Trophoblast cell (in vitro differentiated cells and primary cell): ENCODE measurements at places on chromosomes 6 and 20.

DNA sequence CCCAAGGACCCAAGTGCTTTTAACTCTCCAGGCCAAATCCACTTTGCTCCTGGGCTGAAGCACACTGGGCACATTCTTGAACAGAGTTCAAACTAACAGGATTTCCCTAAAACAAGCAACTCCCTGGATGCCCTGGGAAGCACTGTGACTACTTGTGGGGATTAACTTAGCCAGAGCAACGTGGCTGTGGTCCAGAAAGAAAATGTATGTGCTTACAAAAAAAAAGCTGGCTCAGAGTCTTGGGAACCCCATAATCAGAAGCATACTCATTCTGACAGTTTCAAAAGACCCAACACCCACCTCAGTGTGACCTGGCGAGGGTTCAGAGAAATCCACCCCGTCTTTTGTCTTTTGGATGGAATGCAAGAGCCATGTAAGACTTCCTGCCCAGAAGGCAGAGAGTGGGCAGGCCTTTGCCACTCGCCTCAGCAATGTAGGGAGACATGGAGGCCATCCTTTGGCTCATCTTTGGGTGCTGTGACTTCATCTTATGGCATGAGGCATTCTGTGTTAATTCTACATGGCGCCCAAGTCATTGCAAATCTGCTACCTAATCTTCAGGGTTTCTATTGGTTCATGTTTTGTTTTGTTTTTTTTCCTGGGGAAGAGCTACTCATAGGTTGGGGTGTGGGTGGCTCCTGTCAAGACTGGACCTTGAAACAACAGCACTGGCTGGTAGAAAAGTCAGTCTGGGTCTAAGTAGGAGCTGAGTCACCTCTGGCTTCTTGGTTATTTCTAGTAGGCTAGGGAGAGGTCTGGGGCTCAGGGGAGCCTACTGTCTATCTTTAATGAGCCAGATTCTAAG lies 248.6 kb upstream of the SUPT3H start:
- H3K27ac ChIP-seq, result no peak overlapping the region
- no peak overlapping the region for H3K4me3 ChIP-seq
- H3K27me3 ChIP-seq, result no peaks in the 10 kb centered on the region
- no peaks in the 10 kb centered on the region for H3K4me1 ChIP-seq
- DNase-seq, result no peak

DNA sequence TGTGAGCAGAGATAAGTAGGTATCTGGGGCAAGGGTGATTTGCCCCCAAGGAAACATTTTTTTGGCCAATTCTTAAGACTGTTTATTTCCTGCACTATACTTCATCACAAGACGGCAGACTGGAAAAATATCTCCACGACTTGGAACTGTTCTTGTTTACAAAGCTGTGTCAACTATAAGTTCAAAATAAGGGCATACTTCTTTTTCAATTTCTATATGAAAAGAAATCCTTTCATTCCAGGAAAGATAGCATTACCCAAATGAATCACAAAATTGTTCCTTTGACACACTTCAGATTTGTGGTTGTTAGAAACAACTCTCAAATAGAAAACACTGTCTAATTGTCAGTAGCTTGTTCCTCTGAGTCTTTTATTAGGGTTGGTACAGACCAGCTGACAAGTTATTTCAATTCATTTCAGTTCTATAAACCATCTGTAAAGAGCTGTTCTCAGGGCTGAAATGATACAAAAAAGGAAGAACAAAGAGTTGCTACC lies 212.9 kb upstream of the PRDM1 start:
- no peaks in the 10 kb centered on the region for H3K36me3 ChIP-seq
- H3K27ac ChIP-seq, result no peak overlapping the region
- H3K27me3 ChIP-seq, result no peaks in the 10 kb centered on the region
- no peaks in the 10 kb centered on the region for H3K4me1 ChIP-seq

DNA sequence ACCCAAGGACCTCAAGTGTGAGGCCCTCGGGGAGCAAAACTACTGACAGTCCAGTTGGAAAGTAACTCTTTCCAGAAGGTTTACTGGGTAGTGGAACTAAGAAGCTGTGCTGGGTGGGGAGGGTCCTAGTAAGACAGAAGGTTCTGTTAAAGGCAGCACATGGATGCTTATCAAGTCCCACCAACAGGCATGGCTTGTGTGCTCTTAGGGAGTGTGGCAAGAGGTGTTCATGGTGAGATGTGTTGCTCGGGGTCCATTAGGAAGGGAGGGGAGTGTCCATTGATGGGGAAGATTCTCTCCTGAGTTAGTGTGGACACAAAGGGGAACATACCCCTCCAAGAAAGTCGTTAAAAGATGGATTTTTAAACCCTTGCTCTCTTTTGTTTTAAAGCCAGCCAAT lies 120.6 kb downstream of the LY86 start:
- H3K4me1 ChIP-seq, result no peaks in the 10 kb centered on the region
- no peak overlapping the region for H3K4me3 ChIP-seq
- no peaks in the 10 kb centered on the region for H3K27me3 ChIP-seq
- DNase-seq, result no peak
- no peaks in the 10 kb centered on the region for H3K36me3 ChIP-seq
- no peak overlapping the region for H3K27ac ChIP-seq

- no peak for DNase-seq
- H3K4me3 ChIP-seq, result no peak overlapping the region
- H3K36me3 ChIP-seq, result no peaks in the 10 kb centered on the region
These were observed 143.6 kb upstream of the KCNG1 start for GRCh38 chr20:51166489-51166888.

GRCh38 chr6:120278689-120279396 lies 929.3 kb upstream of the MAN1A1 start:
- H3K4me3 ChIP-seq, result no peak overlapping the region
- no peaks in the 10 kb centered on the region for H3K27me3 ChIP-seq
- no peak overlapping the region for H3K27ac ChIP-seq
- no peaks in the 10 kb centered on the region for H3K36me3 ChIP-seq
- H3K4me1 ChIP-seq, result no peaks in the 10 kb centered on the region

DNA sequence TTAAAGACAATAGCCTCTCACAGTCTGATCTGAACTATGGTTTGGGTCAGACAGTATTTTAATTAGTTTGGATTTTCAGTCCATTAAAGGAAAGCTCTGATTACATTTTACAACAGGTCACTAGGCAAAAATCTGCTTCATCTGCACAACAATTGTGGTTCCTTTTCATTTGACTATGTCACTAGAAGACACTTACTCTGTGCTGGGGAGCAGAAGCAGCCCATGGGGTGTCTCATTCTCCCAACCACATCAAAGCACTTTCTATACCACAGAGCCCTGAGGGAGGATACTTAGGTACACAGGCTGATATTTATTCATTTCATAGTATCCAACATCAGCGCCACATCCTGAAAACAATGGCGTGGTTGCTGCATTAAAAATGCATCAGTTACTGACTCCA lies 36.6 kb upstream of the HDAC2 start:
- no peaks in the 10 kb centered on the region for H3K27me3 ChIP-seq
- H3K36me3 ChIP-seq, result no peaks in the 10 kb centered on the region
- H3K4me1 ChIP-seq, result peaks cover 17% of the 10 kb centered on the region
- peak overlapping the region; percentile 55 for H3K27ac ChIP-seq
- no peak for DNase-seq
